Stimulated activated CD4-positive, alpha-beta T cell treated with anti-CD3 and anti-CD28 coated beads, Interleukin-4, amount 100 ng/mL, for 24 hours (primary cell): ENCODE measurements at places on chromosomes 2 and 18.

DNA sequence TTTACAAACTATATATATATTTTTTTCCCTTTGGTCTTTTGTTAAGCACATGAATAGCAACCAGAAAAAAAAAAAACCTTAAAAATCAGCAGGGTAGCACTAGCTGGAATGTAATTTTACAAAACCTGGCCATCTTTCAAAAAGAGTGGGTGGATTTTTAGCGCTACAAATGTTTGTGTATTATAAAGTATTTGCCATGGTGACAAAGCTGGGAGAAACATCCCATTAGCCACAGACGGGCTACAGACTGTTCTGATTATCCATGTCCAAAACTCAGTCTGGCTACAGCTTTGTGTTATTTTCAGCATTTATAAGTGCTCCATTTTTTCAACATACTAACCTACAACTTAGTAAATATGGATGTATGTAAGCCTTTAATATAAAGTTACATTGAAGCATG lies 249.5 kb upstream of the TANK start:
- DNase-seq = no peak

GRCh38 chr18:28045880-28046279 lies 131.1 kb downstream of the CDH2 start:
- no peak for DNase-seq

GRCh38 chr2:241924069-241924908 lies 54.8 kb downstream of the RTP5 start:
- DNase-seq = no peak

- DNase-seq = no peak
Observed at GRCh38 chr18:49669403-49669802, 107.5 kb downstream of the LIPG start.

DNA sequence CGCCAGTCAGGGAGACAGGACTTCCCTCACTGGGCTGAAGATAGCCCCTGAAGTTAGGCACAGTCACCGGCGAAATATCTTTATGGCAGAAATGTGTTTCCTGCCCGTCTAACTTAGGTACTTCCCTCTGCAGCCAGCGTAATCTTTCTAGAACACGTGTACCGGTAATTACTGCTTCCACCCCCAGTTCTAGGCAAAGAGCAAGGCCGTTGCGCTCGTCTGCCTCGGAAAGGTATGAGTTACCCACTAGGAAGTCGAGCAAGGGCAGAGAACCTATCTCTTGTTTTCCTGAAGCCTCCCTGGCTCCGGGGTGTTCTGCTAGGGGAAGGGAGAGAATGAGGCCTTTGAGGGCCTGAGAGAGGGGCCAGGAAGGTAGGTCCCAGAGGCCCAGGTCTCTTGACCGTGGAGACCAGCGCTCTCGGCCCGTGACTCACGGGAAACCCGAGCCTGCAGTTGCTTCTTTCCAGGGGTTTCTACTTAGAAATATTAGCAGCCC lies 70.0 kb downstream of the TWSG1 start:
- DNase-seq = no peak

DNA sequence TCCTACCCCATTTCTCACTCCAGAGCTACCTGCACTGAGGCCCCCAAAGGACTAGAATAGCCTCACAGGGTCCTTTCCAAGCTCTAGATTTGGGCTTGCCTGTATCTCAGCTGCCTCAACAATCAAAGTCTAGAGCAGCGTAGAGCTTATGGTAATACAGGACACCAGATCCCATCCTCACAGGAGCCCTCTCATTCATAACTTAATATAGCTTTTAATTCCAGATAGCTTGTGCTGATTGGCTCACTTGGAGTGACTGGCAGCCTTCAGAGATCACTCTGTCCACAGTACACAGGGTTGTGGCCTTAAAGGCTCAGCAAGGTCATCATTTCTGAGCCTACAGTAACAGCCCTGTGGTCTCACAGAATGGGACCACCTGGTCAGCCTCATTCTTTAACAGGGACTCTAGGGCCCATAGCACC lies 51.4 kb downstream of the ZFP36L2 start:
- DNase-seq = no peak
